NCI-H226 (cell line): ENCODE measurements at places on chromosomes 4 and X.

DNA sequence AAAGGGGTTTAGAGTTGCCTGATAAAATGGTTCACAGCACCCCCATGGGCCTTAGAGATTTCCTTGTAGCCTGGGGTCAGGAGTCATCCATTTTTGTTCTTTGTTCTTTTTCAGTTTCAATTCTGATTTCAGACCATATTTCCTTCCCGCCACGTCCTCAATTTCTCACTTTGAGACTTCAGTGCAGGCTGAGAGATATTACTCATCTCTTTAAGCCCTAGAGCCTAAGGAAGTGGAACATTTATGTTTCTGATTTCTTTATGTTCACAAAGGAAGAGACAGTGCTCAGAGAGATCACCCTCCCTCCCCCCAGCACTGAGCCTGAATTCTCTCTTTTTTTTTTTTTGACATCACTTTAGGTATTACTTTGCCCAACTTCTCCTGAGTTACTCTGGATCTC, 56.3 kb downstream of the MSN start:
- DNase-seq: no peak

DNA sequence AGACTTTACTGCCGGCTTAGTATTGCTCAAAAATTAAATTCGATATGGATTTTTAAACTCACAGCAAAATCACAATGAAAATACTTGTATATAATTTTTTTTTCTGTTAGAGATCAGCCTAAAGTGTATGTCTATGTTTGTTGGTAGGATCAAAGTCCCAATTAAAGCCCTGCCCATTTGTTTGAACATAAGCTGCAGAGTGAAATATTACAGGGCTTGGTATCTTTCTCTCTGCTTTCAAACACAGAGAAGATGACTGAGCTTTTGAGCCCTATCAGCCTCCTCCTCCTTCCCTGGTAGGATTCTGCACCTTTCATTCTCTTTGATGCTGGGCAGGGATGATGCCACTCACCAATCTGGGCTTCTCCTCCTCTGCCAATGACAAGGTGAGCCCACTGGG, 345.4 kb downstream of the PPP1R2C start:
- DNase-seq: no peak

DNA sequence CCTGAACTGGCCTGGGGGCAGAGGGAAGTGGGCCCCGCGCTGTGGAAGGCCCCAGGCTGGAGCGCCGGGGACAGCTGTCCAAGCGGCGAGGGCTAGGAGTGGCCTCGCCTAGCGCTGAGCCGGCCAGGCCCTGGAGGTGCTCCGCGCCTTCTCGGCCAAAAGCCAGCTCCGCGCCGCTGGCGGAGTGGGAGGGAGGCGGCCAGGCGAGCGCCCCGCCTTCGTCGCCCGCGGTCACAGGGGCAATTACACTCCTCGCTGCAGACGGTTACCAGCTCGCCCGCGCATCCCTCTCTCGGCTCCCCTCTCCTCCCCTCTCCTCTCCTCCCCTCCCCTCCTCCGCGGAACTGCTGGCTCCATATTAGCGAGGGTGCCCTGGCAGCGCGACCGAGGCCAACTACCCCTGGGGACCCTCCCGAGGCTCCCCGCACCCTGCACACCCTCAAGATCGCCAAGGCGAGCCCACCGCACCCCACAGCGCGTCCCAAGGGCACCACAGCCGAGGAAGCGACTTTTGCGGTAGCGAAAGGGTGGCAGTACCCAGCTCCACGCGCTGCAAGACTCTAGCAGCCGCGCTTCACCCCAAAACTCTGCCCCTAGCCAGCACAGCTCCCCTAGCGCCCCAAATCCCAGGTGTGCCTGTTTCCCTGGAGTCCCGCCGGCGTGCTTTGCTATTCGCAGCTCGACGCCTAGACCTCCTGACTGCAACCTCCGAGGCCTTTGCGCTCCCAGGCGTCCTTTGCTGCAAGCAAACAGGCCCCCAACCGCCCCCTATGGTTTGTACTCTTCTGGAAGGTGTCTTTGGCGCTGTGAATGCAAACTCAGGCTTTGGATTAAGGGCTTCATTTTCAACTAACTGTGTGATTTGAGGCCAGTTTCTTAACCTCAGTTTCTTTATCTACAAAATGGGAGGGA, 91.4 kb downstream of the BCOR start:
- DNase-seq: no peak

- no peak for DNase-seq
Measured at GRCh38 chr4:10971800-10972401, 287.3 kb upstream of the CLNK start.

DNA sequence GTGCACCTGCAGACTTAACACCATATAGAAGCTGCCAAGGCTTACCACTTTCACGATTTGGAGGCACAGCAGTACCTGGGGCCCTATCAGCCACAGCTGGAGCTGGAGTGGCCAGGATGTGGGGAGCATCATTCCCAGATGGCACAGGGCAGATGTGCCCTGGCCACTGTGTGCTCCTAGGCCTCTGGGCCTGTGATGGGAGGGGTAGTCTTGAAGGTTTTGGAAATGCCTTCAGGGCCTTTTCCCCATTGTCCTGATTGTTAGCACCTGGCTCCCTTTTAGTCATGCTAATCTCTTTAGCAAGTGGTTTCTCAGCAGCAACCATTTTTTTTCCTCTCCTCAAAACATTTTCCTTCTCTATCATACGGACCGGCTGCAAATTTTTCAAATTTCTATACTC, 490.2 kb downstream of the RAB28 start:
- no peak for DNase-seq

- no peak for DNase-seq
Measured at GRCh38 chr4:5141802-5142201, 90.5 kb downstream of the STK32B start.

- DNase-seq: no peak
Measured at GRCh38 chr4:81038636-81039350, 8.3 kb downstream of the BMP3 start.

DNA sequence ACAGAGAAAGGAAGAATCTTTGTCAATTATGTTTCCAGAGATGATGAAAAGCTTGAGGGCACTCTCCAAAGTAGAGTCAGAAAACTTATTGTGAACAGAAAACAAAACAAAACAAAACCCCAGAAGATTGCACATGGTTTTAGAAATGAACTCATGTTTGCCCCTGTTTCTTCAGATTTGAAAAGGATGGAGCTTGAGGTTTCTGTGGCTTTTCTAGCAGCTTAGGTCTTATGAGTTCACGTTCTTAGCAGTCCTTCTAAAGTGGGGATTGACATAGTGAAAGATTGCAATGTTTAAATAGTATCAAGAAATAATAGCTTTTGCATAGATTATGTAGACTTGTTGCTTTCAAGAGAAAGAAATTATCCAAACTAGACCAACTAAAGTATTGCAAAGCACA, 421.8 kb downstream of the GBA3 start:
- no peak for DNase-seq

DNA sequence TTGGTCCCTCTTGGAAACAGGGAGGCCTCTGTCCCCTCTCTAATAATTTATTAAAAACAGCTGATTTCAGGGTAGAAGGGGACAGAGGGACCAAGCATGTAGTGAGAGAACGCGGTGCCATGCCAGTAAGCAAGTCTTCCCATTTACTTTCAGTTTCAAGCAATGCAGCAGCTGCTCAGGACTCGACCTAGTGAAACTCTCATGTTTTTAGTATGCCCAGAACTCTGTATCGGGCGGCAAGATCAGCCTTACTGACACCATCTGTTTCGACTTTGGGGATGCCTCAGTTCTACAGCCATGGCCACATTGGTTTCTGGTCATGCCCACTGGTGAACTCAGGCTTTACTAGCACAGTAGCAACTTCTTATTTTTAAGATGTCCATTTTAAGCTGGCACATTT, 40.6 kb downstream of the ZNF81 start:
- DNase-seq: no peak

DNA sequence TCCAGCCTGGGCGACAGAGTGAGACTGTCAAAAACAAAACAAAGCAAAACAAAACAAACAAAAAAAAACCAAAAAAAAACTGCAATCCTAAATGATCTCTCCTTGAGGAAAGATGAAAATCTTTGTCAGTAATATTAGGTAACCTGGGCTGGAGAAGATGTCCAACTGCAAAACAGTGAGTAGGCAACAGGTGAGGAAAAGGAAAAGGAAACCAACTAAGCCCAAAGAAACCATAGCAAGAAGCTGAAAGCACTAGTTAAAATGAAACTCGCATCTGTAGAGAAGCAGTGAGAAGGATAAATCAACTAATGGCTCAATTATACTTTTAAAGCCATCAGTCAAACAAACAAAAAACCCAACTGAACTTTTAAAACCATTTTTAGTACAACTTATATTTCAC, 54.2 kb downstream of the ENOX2 start:
- no peak for DNase-seq

DNA sequence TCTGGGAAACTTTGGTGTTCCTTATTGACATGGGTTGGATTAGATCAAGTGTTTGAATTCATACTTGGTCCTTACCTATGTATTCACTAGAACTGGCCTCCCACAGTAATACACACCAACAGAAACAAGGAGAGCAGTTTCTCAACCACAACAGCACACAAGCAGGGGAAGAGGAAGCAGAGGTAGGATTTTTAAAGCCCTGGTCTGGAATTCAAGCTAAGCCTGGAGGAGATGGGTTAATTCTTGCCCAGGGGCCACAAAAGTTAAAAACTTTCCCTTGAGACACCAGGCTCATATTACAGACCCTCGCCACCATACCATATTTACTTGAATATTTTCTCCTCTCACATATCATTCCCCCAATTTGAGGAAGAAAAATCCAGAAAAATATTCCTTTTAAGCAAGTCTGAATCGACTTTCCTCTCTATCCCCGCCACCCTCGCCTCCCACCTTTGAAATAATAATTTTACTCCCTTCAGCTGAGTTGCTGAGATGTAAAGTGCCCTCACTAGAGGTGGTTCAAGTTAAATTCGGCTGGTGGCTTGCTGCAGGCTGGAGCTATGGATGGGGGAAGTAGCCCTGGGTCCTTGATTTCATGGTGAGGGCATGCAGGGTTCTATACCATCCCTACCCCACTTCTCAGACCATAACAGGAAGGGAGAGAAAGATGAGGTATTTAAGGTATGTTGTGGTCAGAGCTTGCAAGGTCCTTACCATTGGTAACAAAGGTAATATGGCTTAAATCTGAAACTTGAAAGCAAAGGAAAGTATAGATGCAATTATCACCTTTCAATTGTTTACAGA, 440.2 kb downstream of the INPP4B start:
- DNase-seq: peak; percentile 64

DNA sequence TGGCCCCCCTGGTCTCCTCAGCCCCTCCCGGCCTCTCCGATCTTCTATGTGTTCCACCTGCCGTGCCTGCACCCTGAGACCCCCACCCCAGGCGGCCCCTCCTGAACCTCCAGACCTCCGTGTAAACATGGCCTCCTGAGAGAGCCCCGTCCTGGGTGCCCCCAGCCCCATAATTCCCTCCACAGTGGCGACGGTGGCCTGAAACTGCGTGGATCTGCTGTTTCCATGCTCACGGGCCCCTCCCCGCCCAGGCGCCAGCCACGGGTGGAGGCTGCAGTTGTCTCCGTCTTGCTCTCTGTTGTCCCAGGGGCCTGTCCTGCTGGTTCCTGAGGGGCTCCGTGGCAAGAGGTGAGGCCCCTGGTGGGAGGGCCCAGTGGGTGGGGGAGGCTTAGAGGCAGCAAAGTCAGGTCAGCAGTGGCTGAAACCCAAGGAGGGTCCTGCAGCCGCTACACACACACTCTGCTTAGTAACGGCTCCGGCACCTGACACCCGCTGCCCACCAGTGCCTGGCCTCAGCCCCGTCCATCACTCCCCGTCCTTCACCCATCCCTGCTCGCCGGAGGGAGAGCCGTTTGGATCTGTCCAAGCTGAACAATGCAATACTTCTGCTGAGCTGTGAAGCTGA, 75.8 kb downstream of the FAM53A start:
- no peak for DNase-seq

- peak; percentile 57 for DNase-seq
Measured at GRCh38 chrX:40996886-40997530, 88.2 kb upstream of the USP9X start.

- DNase-seq: peak; percentile 3
Measured at GRCh38 chr4:158710814-158711213, 12.4 kb downstream of the PPID start.

DNA sequence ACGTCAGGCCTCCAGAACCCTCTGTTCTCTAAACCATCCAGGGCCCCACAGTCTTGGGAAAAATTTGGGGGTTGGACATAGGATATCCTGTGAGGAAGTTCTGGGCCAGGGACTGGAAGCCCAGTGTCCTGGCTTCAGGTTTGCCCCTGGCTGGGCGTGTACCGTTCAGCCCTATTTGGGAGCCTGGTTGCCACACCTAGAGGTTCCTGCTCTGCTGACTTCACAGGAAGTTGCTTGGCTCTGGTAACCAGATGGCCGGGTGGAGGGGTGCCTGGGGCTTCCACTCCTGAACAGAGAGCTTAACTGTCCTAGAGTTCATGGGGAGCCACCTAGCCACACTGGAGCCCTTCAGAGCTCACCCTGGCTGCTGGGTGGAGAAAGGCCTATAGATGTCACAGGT, 1.1 kb downstream of the TAFAZZIN start:
- no peak for DNase-seq

DNA sequence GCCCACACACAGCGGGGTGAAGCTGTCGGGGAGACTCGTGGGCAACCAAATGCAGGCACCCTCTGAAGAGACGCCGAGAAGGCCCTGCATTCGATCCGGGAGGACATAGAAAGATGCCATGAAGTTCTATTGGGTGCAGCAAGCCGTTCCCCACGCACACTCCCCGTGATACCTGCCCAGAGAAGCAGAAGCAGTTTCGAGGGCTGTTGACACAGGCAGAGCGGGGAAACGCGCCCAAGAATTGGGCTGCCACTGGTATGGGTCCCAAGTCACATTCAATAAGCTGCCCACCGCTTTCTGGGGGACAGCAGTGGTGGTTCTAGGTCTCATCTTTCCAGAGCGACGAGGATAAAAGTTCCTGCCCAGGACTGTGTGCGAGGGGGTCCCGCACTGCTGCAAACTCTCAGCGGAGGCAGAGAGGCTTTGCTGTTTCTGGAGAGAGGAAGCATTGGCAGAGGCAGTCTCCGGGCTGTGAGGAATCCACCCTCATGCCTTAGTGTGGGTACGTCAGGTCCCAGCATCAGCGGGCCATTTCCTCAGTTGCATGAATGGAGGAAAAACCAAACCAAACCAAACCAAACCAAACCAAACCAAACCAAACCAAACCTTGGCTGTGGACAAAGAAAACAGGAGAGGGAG, 10.1 kb downstream of the PITX2 start:
- DNase-seq: no peak

DNA sequence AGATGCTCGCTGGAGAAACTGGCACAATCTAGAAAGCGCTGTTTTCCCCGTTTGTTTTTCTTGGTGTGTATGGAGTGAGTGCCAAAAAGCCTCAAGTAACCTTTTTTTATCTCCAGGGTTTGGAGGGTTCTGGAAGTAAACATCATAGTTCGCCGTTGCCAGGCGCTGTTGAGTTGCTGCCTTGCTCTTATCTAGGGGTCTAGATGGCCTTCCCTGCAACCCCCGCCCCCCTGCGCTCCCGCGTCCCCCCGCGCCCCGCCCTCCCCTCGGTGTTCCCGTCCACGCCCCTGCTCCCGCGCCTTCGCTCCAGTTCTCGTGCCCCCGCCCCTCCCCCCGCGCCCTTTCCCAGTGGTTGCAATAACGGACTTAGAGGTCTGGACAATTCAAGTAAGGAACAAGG, 555 bp upstream of the GCNA start:
- no peak for DNase-seq

- DNase-seq: no peak
Measured at GRCh38 chr4:78939667-78940008, 400 bp upstream of the PAQR3 start.
